CD8-positive, alpha-beta T cell (primary cell): ENCODE measurements at places on chromosomes 12 and 14.

GRCh38 chr14:89617481-89618329, 200.7 kb upstream of the FOXN3 start:
- DNase-seq = peak; percentile 63

- DNase-seq = no peak
Measured at GRCh38 chr12:24630446-24630845, 318.5 kb downstream of the BCAT1 start.

DNA sequence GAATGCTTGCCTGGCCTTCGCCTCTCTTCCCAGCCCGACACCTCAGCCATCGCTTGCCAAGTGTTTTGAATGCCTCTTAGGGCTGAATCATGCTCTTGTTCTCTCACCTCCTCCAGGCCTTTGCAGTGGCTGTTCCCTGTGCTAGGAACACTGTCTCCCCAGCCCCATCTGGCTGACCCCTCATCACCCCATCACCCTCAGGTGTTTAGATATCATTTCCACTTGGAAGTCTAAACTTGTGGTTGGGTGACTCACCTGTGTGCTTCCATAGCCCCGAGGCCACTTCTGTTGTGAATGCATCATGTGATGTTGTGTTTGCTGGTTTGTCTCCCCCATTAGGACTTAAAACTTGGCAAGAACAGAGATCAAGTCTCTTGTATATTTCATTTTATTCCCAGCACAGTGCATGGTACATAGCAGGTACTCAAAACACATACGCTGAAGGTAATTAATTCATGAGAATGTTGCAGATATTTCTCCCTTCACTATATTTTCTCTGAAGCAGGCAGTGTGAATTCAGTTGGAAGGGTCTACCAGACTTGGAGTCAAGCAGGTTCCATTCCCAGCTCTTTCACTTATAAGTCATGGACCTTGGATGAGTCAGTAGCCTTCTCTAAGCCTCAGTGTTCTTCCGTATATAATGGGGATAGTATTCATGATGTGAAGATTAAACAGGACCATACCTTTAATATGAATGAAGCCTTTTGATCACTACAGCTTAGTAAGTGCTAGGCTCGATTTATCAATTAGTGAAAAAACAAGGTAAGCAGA, 67.8 kb downstream of the HRK start:
- no peak for DNase-seq

DNA sequence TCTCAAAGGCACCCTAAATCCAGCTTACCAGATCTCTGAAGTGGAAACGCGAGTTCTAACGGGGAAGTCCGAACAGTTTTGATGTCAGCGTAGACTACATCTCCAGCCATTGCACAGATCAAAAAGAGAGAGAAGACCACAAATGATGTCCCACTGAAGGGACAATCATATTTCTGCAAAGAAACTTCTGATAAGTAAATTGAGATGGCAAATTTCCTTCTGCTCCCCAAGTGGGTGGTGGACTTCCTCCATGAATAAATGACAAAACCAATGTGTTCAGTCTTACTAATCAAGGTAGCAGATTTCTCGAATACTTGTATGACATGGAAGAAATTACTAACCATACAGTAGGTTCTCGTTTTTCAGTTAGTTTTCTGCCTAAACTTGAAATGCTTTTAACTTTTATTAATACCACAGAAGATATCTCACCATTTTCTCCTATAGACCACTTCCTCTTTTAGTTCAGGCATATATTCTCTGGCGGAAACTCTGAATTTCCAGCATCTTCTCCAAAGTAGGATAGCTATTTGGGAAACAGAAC, at the start of gene CLECL1:
Gene CLECL1 (minus strand): TSS at position 177 of the 541 bp plus-strand sequence.
- no peak for DNase-seq

DNA sequence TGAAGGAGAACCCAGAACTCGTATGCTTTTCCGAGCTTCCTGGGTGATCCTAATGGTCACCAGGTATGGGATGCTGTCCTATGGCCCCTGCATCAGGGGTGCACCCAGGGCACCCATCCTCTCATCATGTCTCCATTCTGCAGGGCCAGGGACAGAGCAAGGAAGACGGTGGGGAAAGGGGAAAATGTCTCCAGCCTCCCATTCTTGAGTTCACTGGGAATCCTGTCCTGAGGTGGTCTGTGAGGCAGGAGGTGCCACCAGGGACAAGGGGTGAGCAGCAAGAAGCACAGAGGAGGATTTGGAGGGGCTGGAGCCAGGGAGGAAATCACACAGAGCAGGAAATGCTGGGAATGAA, 14.9 kb upstream of the SLC6A12 start:
- no peak for DNase-seq

DNA sequence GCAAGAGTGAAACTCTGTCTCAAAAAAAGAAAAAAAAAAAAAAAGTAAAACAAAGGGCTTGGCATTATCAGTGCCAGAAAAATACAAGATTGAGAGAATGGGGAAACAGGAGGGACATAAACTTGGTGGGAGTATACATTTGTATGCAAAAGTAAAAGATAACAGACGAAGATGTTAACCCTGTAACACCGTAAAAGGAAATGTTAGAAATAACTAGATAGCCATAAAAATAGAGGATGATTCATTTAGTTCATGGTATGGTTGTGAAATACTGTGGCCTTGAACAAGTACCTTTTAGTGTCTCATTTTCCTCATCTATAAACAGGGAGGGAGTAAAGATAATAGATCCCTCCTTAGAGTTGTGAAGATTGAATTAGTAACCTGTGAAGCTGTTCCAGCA, 33.3 kb downstream of the ATP2A2 start:
- no peak for DNase-seq

- DNase-seq = no peak
Measured at GRCh38 chr12:75366629-75367028, 24.3 kb upstream of the GLIPR1L2 start.

DNA sequence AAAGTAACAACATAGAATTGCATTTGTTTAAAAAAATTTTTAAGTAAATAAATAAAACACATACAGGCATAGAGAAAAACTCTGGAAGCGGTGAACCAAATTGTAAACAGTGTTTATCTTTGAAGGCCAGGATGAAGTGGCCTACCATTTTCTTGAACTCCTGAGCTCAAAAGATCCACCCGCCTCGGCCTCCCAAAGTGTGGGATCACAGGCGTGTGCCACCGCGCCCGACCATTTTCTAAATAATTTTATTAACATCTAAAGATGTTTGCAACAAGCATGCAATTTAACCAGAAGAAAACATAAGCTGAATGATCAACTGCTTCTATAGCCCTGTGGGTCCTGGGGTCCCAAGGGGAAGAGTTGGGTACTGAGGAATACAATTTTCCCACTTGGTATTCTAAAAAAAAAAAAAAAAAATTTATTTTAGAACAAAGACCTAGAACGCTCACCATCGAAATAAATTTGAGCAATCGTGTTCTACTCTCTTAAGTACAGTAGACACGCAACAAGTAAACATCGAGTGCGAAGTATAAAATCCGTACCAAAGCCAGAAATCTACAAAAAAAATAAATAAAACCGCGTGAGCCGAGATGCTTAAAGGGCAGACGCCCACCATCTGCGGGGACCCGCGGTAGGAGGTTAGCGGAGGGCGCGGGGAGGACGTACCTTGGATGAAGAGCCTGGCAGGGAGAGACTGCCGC, 484 bp downstream of the MIS18BP1 start:
- peak; percentile 20 for DNase-seq

DNA sequence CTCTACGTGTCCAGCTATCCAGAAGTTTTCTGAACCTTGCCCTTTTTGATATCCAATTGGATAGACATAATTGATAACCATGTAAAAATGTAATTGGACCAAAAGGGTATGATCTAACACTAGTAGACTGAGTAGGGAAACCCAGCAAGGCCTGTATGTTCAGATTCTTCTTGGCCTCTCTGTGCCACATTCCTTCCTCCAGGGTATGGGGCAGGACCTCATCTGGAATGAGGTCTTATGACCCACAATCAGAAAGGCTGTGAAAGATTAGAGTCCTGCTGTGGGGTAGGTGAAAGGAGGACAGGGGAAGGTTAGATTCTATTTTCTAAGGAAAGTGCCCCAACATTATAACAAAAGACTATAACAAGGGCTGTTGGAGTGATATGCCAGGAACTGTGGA, 51.3 kb upstream of the A2ML1 start:
- no peak for DNase-seq

DNA sequence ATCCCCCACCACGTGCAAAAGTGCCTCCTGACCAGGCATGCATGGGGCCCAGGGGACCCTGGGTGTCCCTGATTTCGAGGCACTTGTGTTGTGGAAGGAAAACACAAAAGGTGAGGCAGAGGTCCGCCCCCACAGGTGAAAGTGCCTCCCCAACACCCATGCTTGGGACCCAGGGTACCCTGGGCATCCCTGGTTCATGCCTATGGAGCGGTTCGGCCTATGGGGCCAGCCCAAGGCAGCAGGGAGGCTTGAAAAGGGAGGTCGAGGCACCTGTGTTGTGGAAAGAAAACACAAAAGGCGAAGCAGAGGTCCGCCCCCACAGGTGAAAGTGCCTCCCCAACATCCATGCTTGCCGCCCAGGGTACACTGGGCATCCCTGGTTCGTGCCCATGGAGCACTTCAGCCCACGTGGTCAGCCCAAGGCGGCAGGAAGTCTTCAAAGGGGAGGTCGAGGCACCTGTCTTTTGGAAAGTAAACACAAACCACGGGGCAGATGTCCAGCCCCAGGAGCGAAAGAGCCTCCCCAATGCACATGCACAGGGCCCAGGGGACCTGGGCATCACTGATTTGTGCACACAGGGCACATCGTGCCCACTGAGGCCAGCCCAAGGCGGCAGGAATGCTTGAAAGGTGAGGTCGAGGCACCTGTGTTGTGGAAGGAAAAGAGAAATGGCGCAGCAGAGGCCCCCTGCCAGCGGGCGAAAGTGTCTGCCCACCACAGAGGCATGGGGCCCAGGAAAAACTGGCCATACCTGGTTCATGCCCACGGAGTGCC, 375.5 kb downstream of the ALG10 start:
- peak; percentile 0 for DNase-seq

- no peak for DNase-seq
Measured at GRCh38 chr12:117052386-117053049, 46.7 kb downstream of the TESC start.

GRCh38 chr12:106246891-106247673, 738 bp downstream of the CKAP4 start:
- DNase-seq = peak; percentile 62

DNA sequence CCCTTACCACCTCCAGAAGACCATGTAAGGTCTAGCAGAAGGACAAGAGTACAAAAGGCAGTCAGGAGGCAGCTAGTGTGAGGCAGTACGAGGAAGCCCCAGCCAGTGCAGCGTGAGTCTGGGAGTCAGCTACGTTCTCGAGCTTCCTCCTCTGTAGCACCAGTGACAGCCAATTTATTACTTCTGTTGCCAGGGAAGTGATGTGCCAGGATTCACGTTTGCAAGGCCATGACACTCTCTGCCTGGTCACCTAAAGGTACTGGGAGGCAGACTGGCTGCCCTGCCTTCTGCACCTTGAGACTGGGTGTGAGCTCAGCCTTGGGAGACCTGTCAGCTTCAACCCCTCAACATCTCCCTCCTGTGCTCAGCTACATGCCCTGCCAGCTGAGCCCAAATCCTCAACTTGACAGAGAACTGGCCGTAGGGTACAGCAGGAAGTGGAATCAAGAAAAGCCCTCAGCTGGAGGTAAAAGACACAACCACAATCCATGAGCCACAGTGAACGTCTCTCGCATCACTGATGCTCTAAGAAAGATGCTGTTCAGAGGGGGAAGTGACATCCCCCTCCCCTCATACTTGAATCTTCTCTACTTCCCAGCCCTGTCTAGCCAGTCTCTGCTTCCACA, 182.5 kb upstream of the RGS6 start:
- no peak for DNase-seq

GRCh38 chr14:70782361-70782760, 27.0 kb downstream of the MAP3K9 start:
- DNase-seq = no peak

DNA sequence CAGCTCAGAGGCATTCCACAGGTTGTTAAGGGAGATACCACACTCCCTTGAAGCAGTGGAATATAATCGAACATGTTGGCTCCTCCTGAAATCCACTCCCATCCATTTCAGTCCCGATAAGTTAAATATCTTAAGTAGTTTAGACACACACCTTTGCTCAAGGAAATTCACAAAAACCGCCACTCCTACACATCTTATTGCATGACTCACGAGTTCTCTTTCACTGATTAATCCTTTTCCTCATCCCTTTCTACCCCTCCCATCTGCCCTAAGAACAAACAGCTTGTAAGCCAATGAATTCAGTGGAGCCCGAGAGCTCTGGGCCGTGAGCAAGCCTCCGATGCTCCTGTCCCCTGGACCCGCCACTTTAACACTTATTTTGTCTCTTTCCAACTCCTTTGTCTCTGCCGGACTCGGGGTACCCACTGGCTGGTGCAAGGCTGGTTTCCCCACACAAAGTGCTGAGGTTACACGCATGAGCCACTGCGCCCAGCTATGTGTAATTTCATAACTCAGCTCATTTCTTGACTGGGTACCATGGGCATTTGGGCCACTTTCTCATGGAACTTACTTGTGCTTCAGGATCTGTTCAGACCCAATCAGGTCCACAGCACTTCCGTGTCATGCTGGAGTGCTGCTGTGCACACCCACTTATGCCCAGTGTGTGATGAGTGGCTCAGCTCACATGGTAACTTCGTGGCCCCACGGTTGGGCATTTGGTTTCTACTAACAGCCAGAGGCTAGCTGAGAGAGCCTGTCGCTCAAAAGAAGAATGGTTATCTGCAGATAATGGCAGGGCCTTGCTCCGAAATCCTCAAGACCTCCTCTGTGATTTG, 171.8 kb upstream of the ALG10B start:
- DNase-seq = no peak

GRCh38 chr12:93047118-93047517, 118.0 kb upstream of the EEA1 start:
- no peak for DNase-seq

- no peak for DNase-seq
Measured at GRCh38 chr12:101256266-101256665, 23.6 kb upstream of the UTP20 start.

GRCh38 chr12:100138048-100138802, 4.4 kb downstream of the BLTP3B start:
- DNase-seq = peak; percentile 28

- DNase-seq = peak; percentile 75
Measured at GRCh38 chr12:96501133-96501761, 11.9 kb downstream of the CFAP54 start.

DNA sequence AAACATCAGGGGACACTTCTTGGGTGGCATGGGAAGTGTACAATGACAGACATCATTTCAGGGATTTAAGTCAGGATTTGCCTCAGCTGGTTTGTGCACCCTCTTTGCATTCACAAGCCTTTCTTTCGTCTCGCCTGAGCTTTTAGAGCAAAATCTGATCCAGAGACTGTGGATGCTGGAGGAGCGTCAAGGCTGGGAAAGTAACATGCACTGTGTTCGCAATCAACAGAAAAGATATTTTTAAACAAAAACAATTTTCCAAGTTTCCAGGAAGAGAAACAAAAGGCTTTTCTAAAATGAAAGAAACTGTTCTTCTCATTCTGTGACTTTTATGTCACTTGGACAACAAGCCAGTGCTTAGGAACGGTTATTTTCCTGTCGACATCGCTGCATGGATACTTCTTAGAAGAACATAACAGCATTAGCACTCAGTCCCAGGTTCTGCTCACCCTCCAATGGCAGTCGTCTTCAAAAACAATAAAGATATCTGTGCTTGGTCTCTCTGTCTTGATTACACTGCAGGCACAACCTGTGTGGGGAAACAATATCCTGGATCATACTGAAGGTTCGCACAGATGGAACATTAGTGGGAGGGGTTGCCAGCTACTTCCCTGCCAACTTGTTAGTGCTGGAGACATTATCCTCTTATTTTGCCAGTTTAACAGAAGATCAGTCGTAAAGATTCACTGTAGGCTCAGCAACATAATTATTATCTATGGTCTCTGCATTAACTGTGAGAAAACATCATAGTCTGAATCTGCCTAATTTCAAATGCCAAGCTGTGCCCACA, 403.3 kb upstream of the ATP2B1 start:
- DNase-seq = no peak

- DNase-seq = no peak
Measured at GRCh38 chr12:105060715-105061378, 23.4 kb downstream of the ALDH1L2 start.
